ENCODE measurements at places on chromosomes 7 and 10. TPM values are rescaled to one million over a fixed set of nuclear protein-coding genes. Genes with fewer than 3 reads are reported as not detected.

GRCh38 chr10:91681361-91682276, 48.7 kb upstream of the PPP1R3C start:
- H3K36me3 ChIP-seq: no peaks in the 10 kb centered on the region
- peaks cover 2% of the 10 kb centered on the region for H3K27me3 ChIP-seq
- H3K27ac ChIP-seq: no peak overlapping the region
- H3K4me1 ChIP-seq: no peaks in the 10 kb centered on the region
- no peak overlapping the region for H3K4me3 ChIP-seq

The CNTNAP2 gene
- 1.1 TPM for polyA plus RNA-seq

- no peak for DNase-seq
- no peaks in the 10 kb centered on the region for H3K36me3 ChIP-seq
- H3K27ac ChIP-seq: no peak overlapping the region
- H3K27me3 ChIP-seq: peaks cover 17% of the 10 kb centered on the region
- no peak overlapping the region for H3K4me3 ChIP-seq
These were observed 73.1 kb downstream of the RAMP3 start for GRCh38 chr7:45230611-45231165.

DNA sequence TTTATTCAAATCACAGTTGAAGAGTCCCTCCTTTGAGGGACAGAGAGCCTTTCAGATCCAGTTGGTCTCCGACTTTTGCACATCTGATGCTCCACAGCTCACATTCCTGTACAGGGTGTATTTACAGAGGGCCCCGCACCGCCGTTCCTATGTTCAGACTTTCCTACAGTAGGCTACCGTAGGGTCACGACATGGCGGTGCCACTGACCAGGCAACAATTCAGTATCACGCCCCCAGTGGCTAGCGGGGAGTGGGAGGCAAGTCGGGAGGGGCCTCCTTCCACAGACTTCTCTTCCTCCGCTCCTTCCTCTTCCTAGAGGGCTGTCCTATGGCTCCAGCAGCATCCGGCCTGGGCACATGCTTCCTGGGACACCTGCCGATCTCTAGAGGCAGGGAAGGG, 40.6 kb upstream of the ENO4 start:
- H3K4me3 ChIP-seq: no peak overlapping the region
- no peaks in the 10 kb centered on the region for H3K4me1 ChIP-seq
- no peak for DNase-seq
- H3K36me3 ChIP-seq: no peaks in the 10 kb centered on the region
- H3K27ac ChIP-seq: no peak overlapping the region

DNA sequence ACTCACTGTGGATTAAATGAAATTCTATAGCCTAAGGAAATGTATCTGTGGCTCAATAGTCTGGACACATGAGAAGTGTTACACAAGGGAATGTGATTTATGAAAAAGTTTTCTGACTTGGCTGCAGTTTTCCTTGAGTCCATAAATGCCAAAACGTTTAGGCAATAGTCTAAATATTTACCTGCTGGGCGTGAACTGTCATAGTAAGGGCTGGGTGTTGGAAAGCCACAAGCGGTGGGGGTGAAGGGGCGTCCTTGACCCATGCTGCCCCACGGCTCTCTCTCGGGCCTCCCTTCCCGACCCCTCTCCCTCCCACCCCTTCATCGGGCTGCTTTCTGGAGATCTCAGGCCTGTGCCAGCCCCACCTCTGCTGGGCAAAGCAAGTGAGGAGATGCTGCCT, 223.7 kb downstream of the BUB3 start:
- no peaks in the 10 kb centered on the region for H3K36me3 ChIP-seq
- no peak for DNase-seq
- H3K4me1 ChIP-seq: no peaks in the 10 kb centered on the region
- no peak overlapping the region for H3K4me3 ChIP-seq
- peaks cover 2% of the 10 kb centered on the region for H3K27me3 ChIP-seq

- H3K4me3 ChIP-seq: no peak overlapping the region
- H3K4me1 ChIP-seq: no peaks in the 10 kb centered on the region
- H3K27me3 ChIP-seq: peaks cover 5% of the 10 kb centered on the region
- no peak overlapping the region for H3K27ac ChIP-seq
- H3K36me3 ChIP-seq: no peaks in the 10 kb centered on the region
- no peak for DNase-seq
These were observed 66.9 kb downstream of the CFAP46 start for GRCh38 chr10:132875435-132875834.

- no peak for DNase-seq
- no peaks in the 10 kb centered on the region for H3K4me1 ChIP-seq
- no peak overlapping the region for H3K4me3 ChIP-seq
These were observed 177.5 kb downstream of the RELN start for GRCh38 chr7:103811997-103812396.

DNA sequence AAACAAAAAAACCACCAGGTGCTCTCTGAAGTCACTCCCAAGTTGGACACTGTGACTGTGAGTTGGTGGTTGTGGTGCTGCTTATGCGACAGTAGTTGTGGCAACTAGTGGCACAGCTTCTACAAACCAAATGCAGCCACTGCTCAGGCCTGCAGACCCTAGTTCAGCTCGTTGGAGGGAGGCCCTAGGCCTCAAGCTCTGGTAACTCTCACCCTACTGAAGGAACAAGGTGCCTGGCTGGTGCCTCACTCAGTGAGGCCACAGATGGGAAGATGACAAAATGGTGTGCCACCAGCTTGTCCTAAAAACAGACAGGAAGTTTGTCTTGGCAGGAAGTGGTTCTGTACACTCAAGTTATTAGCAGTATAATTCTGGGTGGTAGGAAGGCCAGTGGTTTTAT, 45.3 kb upstream of the RAPGEF5 start:
- H3K4me1 ChIP-seq: peaks cover 33% of the 10 kb centered on the region
- DNase-seq: peak; percentile 38
- no peaks in the 10 kb centered on the region for H3K36me3 ChIP-seq
- peaks cover 3% of the 10 kb centered on the region for H3K27me3 ChIP-seq
- peak overlapping the region; percentile 57 for H3K4me3 ChIP-seq
- H3K27ac ChIP-seq: peak overlapping the region; percentile 65

DNA sequence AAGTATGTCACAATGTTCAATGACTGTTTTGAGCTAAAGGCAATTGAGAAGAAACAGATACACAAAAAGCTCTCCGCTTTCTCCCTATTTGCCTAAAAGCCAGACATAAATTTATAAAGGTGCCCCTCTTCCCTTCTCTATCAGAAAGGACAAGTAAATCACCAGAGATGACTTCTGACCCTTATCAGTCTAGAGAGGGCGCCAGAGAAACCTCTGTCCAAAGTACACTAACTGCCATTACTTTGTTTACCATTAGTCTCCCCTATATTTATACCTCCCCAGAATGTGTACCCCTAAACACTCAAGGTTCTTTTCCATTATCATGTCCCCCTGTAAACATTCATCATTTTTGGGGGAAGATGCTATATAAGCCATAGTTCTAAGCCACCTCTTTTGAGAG, 49.3 kb downstream of the TPK1 start:
- no peak overlapping the region for H3K4me3 ChIP-seq
- H3K36me3 ChIP-seq: no peaks in the 10 kb centered on the region
- H3K27me3 ChIP-seq: no peaks in the 10 kb centered on the region
- H3K27ac ChIP-seq: no peak overlapping the region
- no peaks in the 10 kb centered on the region for H3K4me1 ChIP-seq
- no peak for DNase-seq

GRCh38 chr10:82757901-82758300, 882.9 kb downstream of the NRG3 start:
- DNase-seq: no peak
- H3K27ac ChIP-seq: no peak overlapping the region
- H3K27me3 ChIP-seq: no peaks in the 10 kb centered on the region
- H3K36me3 ChIP-seq: no peaks in the 10 kb centered on the region

DNA sequence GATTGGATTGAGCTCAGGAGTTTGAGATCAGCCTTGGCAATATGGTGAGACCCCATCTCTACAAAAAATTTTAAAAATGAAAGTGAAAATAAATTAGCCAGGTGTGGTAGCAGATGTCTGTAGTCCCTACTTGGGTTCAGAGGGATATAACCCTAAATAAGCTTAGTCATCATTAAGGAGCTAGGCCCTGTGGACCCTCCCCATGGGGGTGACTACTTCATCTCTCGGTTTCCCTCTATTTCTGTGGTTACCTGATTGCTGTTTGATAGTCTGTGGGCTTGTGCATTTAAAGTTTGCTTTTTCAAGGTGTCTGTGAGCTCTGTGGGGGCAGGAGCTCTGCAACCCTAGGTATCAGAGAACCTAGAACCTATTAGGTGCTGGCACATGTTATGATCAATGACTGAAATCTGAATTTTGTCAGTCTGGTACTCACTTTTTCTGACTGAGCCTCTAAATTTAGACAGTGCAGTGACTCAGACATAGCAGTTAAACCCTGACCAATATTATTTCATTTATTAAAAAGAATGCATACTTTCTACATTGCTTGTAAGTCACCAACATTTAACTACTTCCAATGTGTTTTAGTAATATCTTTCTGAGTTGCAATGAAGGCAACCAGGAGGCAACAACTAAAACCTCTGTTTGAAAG, 8.1 kb upstream of the CUZD1 start:
- peak overlapping the region; percentile 4 for H3K27ac ChIP-seq
- H3K4me1 ChIP-seq: peaks cover 5% of the 10 kb centered on the region

GRCh38 chr10:114576132-114576487, 82.0 kb downstream of the ABLIM1 start:
- H3K4me1 ChIP-seq: no peaks in the 10 kb centered on the region
- no peak for DNase-seq
- no peaks in the 10 kb centered on the region for H3K27me3 ChIP-seq
- no peak overlapping the region for H3K4me3 ChIP-seq
- H3K27ac ChIP-seq: no peak overlapping the region

The YAE1 gene
- 9.1 TPM for polyA plus RNA-seq

The CPA4 gene
- not detected for polyA plus RNA-seq

The KIF20B gene
- 8.6 TPM for polyA plus RNA-seq

The ZEB1 gene
- 14.6 TPM for polyA plus RNA-seq

DNA sequence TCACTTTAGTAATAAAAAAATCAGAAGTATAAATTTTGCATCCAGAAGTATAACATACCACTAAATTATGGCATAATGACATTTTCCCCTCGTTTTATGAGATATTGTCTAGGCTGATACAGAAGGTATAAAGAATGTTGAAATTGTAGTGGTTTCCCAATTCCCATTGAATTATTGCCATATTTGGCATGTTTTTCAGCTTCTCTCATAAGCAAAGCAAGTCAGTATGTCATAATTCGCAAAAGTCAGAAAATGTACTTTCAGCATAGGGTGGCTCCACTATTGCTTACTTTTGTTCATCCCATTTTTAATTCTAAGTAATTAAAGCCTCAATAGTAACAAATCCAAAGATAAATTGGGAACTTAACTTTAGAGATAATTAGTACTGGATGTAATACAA, 19.7 kb upstream of the PTPRZ1 start:
- peaks cover 2% of the 10 kb centered on the region for H3K27me3 ChIP-seq
- H3K27ac ChIP-seq: no peak overlapping the region
- no peaks in the 10 kb centered on the region for H3K36me3 ChIP-seq

GRCh38 chr7:55532150-55532917, 40.0 kb downstream of the VOPP1 start:
- H3K27ac ChIP-seq: peak overlapping the region; percentile 90
- DNase-seq: no peak
- H3K27me3 ChIP-seq: peaks cover 5% of the 10 kb centered on the region

DNA sequence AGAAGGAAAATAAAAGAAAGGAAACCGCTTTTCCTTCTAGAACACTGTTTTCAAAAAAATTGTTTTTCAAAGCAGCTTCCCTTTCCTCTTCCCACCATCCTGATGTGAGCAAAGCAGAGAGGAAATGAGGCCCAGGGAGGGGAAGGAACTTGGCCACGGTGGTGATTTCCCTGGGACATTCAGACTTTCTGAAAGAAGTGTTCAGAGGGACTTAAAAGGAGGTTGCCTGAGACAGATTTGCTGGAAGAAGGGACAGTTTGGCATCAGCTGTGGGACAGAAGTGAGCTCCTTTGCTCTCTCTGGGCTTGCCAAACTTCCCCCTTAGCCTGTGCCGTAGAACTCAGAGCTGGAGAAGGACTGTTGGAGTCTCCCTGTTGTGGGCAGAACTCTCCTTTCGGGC, 30.3 kb downstream of the ADCYAP1R1 start:
- DNase-seq: no peak
- H3K4me3 ChIP-seq: no peak overlapping the region
- no peaks in the 10 kb centered on the region for H3K4me1 ChIP-seq
- peaks cover 4% of the 10 kb centered on the region for H3K27me3 ChIP-seq

GRCh38 chr7:47516985-47517600, 64.8 kb downstream of the TNS3 start:
- no peaks in the 10 kb centered on the region for H3K27me3 ChIP-seq
- no peaks in the 10 kb centered on the region for H3K4me1 ChIP-seq
- no peak for DNase-seq
- H3K36me3 ChIP-seq: no peaks in the 10 kb centered on the region

DNA sequence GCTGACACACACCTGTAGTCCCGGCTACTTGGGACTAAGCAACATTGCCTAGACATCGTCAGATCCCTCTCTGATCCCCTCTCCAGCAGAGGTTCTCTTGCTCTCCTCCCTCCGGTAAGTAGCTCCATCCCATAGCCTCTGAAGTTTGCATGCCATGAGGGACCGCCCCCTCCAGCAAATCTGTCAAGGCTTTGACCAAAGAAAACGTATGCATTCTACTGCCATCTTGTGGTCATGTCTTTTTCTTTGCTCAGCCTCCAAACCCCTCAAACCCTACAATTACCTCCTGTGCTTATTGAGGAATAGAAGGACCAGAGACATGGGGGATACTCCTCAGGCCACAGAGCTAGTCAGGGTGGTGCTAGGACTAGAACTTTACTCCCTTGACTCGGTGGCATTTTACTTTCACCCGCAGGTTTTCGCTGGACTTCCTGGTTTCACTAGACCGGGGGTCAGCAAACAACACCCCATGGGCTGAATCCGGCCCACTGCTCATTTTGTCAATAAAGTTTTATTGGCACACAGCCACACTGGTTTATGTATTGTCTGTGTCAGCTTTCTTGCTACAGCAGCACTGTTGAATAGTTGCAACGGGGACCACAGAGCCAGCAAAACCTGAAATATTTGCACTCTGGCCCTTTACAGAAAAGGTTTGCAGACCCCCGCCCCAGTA, 202.6 kb upstream of the FOXK1 start:
- no peak for DNase-seq
- H3K4me1 ChIP-seq: no peaks in the 10 kb centered on the region
- no peaks in the 10 kb centered on the region for H3K27me3 ChIP-seq
- H3K4me3 ChIP-seq: no peak overlapping the region
- H3K27ac ChIP-seq: no peak overlapping the region

DNA sequence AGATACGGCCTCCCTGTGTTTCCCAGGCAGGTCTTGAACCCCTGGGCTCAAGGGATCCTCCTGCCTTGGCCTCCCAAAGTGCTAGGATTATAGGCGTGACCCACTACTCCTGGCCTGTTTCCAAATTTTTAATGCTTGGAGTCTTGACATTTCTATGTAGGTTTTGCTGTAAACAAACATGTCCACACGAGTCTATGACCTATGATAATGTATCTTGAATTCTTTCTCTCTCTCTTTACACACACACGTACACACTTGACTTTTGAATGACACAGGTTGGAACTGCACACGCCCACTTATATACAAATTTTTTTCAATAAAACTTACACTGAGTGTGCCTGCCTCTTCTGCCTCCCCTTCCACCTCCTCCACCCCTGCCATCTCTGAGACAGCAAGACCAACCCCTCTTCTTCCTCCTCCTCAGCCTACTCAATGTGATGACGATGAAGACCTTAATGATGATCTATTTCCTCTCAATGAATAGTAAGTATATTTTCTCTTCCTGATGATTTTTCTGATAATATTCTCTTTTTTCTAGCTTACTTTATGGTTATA, 44.1 kb upstream of the LAMB1 start:
- peaks cover 2% of the 10 kb centered on the region for H3K27me3 ChIP-seq
- H3K27ac ChIP-seq: no peak overlapping the region
- no peak overlapping the region for H3K4me3 ChIP-seq
- no peak for DNase-seq

- no peak overlapping the region for H3K27ac ChIP-seq
- H3K4me1 ChIP-seq: no peaks in the 10 kb centered on the region
- H3K36me3 ChIP-seq: no peaks in the 10 kb centered on the region
- DNase-seq: no peak
- no peak overlapping the region for H3K4me3 ChIP-seq
- H3K27me3 ChIP-seq: no peaks in the 10 kb centered on the region
These were observed 45.6 kb upstream of the SGCE start for GRCh38 chr7:94701555-94701973.

All from immature natural killer cell (primary cell).